Panc1 (cell line): ENCODE measurements at places on chromosomes 16 and 17.

DNA sequence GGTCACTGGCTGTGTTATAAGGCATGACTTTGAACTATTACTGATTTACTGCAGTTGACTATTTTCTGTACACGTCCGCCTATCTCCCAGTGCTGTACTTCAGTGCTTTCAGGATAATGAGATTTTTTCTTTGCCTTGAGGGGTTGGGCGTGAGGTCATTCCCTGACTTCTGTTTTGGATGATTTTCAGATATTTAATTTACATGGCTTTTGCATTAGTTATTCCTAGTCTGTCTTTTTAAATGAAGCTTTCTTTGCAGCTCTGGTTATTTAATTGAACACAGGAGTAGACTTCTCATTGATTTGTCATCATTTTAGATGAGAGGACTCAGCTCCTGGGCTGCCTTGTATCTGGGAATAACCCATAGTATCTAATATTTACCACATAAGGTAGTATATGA lies 23.7 kb downstream of the WIPF2 start:
- DNase-seq = no peak

DNA sequence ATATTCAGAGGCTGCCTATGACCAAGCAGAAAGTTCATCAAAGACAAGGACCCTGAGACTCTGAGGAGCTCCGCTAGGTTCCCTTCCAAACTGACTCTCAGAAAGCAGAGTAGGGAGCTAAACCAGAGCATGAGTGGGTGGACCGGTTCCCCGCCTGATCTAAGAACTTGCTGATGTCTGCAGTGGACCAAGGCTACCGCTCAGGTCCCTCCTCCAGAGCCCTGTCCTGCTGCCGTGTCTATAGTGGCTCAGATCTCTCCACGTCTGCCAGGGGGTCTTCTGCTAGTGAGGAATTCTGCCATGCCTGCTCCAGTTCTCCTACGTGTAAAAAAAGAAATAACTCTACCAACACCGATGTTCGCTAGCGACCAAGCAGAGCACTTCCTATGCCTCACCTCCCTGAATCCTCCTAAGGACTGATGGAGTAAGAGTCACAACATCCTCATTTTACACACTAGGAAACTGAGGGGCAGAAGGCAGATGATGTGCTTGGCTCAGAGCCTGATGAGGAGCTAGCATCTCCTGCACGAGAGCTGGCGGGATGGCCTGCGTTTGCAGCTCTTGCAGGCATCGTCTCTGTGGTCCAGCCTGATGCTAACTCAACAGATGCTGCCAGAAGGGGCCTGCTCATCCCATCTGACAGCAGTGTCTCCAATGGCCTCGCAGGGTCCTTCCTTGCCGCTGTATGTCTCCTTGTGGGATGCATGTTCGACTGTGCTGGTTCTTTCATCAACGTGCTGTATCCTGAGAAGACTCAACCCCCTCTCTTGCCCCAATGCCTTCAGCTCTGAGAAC lies 265.5 kb downstream of the C16orf95 start:
- no peak for DNase-seq

DNA sequence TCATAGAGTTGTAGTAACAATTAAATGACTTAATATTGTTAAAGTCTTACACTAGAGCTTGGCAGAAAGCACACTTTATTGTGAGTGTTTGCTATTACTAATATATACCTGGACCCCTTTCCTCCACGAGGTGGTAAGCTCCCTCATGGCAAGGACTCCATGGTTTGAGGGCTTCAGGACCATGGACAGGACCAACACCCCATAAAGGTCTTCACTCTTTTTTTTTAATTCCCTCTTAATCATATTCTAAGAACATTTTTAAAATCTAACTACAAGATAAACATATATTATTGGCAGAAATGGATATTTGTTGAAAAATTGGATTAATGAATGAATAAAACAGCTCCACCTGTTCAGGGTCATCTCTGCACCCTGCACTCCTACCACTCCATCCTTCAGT lies 154.5 kb downstream of the CBLN1 start:
- no peak for DNase-seq

- no peak for DNase-seq
These were observed 238.1 kb downstream of the ZNF423 start for GRCh38 chr16:49617710-49618330.

DNA sequence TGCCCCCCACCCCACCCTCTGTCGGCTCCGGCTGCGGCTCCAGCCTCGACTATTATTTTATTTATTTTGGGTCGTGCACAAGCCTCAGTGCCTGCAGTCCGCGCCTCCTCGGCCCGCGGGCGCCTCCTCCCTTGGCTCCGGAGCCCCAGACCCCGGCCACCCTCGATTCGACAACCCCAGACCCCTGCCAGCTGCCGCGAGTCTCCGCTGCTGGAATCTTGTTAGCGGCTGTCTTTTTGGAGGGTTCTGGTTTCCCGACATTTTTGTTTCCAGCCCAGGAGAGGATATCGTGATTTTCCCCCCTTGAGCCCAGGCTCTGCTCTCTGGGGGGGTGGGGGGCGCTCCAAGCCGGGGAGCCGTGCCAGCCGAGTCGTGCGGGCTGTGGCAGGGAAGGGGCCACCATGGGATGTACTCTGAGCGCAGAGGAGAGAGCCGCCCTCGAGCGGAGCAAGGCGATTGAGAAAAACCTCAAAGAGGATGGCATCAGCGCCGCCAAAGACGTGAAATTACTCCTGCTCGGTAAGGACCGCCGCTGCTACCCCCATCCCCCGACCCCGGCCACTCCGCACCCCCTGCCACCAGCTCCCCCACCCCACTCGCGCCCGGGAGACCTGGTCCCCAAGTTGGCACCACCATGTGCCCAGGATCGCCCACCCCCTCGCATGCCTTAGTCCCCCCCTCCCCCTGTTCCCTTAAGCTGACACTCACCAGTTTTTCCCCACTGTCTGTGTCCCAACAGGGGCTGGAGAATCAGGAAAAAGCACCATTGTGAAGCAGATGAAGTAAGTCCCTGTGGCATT lies 746 bp downstream of the GNAO1 start:
- no peak for DNase-seq

- DNase-seq = no peak
These were observed 2.4 kb upstream of the MTMR4 start for GRCh38 chr17:58516644-58517377.

- no peak for DNase-seq
These were observed 1.0 kb downstream of the RHBDL3 start for GRCh38 chr17:32266389-32267301.

DNA sequence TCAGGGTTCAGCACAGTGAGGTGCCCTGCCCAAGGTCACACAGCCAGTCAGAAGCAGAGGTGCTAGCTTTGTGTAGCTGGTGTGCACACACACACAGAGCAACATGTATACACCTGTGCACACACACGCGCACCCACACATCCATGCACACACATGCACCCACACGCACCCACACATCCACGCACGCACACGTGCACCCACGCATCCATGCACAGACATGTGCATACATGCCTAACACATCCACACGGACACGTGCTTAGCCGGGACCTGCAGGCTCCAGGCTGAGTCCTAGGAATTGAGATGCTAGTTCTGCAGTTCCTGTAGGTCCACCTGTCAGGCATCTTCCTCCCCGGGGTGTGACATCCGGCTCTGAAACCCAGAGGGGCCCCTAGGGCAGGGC lies 13.0 kb upstream of the DPEP1 start:
- DNase-seq = no peak

DNA sequence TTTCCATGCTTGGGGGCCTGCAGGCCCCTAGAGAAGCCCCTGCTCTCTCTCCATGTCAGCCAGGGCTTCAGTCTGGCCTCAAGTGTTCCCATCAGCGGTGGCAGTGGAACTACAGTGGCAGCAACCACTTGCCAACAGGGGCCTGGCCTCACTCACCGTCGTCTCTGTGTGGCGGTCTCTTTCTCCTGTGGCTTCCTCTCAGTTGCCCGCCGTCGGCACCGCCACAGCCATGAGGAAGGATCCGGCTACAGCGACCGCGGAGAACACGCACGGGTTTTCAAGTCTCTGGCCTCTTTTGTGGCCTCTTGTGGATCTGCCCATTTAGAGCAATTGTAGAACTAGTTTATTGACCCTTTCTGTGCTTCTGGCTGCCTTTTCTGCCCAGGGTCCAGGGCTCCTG lies 8.5 kb downstream of the ARMC7 start:
- no peak for DNase-seq

- DNase-seq = no peak
These were observed 13.1 kb downstream of the SLC22A31 start for GRCh38 chr16:89187032-89187769.

DNA sequence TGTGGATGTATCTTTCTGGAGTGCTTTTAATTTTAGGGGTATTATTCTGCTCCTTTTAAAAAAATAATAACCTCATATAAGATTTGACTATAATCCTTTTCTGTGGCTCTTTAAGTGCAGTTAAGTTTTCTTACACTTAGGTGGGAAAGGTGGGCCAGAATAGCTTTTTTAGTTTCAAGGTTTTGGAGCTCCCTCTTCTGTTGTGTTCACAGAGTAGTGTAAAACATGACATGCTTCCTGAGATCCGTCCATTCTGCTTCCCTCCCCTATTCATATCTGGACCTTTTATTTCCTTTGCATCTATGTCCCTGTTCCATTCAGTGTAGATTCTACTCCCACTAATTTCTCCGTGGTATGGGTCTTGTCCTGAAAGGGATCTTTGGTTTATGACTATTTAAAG lies 12.8 kb downstream of the LRRC36 start:
- DNase-seq = no peak

GRCh38 chr16:980595-980854 lies 1.0 kb upstream of the SOX8 start:
- no peak for DNase-seq

DNA sequence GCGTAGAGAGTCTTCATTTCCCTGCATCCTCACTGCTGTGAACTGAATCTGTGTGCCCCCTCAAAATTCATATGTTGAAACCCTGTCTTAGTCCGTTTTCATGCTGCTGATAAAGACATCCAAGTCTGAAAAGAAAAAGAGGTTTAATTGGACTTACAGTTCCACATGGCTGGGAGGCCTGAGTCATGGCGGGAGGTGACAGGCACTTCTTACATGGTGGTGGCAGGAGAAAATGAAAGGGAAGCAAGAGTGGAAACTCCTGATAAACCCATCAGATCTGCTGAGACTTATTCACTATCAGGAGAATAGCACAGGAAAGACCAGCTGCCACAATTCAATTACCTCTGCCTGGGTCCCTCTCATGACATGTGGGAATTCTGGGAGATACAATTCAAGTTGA lies 3.1 kb upstream of the CCDC42 start:
- DNase-seq = no peak

GRCh38 chr17:21058098-21058893 lies 15.5 kb upstream of the USP22 start:
- DNase-seq = no peak

GRCh38 chr16:89153848-89154271 lies 17.7 kb upstream of the CDH15 start:
- no peak for DNase-seq

GRCh38 chr16:30745082-30745481 lies 3.1 kb upstream of the PHKG2 start:
- DNase-seq = no peak

- DNase-seq = no peak
These were observed 2.7 kb downstream of the PLEKHH3 start for GRCh38 chr17:42673885-42674754.

GRCh38 chr16:10314811-10315210 lies 71.0 kb upstream of the ATF7IP2 start:
- DNase-seq = no peak

- no peak for DNase-seq
These were observed 42.1 kb downstream of the RANBP10 start for GRCh38 chr16:67764158-67764667.

GRCh38 chr17:50785946-50786570 lies 18.7 kb upstream of the ANKRD40CL start:
- DNase-seq = no peak

DNA sequence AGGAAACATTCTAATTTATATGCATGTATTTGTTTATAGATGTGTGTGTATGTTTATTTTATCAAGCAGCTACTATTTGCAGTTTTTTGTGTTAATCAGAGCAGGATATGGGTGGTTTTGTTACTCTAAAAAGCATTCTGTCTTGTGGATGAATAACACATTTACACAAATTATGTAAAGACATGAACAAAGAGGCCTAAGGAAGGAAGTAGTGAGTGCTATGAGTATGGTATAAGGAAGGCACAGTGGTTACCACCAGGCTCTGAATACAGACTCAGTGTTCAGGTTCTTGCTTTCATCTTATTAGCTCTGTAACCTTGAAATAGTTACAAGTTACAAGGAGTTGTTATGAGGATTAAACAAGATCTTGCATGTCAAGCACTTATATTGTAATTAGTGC lies 33.9 kb downstream of the STXBP4 start:
- no peak for DNase-seq

- DNase-seq = no peak
These were observed 215.1 kb downstream of the TMEM114 start for GRCh38 chr16:8375232-8375587.

- DNase-seq = no peak
These were observed 5.2 kb upstream of the GUCY2D start for GRCh38 chr17:7997186-7997585.

- no peak for DNase-seq
These were observed 17.2 kb downstream of the ATP6V0A1 start for GRCh38 chr17:42475835-42476234.

DNA sequence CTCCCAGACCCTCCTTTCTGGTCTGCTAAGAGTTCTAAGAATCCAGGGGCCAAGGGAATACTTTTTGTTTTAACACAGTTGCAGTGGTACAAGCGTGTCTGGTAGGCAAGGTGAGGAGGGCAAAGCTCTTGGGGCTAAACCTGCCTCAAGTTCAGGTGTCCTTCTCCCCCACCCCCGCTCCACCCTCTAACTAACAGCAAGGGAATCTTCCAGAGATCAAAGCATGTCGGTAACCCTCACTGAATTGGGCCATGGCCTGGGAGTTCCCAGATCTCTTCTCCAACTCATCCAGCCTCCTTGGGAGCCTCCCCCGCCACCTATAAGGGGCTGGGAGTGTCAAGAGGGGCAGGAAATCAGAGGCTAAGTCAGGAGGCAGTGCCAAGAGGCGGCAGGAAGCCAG lies 55.7 kb upstream of the TAC4 start:
- DNase-seq = no peak

GRCh38 chr17:40550608-40551007 lies 14.7 kb downstream of the CCR7 start:
- no peak for DNase-seq

GRCh38 chr16:78211946-78212345 lies 112.5 kb downstream of the WWOX start:
- DNase-seq = no peak

- DNase-seq = no peak
These were observed 22.1 kb downstream of the HS3ST6 start for GRCh38 chr16:1895949-1896675.

DNA sequence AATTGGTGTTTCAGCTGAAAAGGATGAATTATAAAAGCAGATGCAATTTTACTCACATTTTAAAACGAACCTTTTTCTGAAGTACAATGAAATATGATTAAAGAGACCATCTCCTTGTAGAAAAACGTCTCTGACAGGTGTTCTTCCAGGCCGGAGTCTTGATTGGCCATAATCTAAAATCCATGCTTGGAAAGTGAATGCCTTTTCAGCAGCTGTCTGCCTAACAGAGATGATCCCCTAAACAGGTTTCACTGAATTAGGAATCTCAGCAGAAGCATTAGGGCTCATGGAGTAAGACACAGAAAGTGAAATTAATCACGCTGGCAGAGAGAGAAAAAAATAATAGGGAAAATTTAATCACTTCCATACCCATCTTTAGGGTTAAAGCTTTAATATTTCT lies 39.3 kb upstream of the IRX5 start:
- DNase-seq = no peak
